ENCODE measurements at places on chromosomes 3 and 15.

DNA sequence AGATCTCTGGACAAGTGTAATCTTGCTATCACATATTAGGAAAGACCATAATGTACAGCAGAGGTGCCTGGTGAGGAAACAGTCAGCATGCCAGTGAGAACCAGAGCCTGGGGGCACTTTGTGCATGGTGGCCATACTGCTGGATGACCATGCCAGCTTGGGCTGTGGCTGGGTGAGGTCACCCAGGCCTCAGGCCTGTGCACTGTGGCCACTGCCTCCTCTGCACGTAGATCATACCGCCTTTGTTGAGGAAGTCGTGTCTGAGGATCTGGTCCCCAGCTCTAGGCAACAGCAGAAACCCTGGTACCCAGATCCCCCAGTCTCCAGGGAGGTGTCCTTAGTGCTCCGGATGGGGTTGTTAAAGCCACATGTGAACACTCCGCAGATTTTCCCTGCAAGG is 38.9 kb downstream of the ZNF710 start:
- DNase-seq, result no peak

DNA sequence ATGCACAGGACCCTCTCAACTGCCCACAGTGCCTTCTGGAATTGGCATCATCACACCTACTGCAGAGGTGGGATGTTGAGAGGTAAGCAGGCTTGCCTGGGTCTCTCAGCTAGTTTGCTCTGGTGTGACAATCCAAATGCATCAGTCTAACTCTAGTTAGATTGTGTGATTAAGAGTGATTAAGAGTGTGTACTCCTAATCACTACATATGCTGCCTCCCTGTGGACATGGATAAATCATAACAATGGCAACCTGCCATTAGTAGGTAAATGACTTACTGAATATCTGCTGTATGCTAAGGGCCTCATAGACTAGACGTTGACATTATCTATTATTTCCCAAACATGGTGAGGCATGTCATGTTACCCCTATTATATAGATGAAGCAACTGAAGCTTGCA is 342.1 kb downstream of the OCA2 start:
- DNase-seq, result no peak

GRCh38 chr15:57735431-57735830 is 28.9 kb downstream of the POLR2M start:
- no peak for DNase-seq

GRCh38 chr3:56725175-56725574 is 42.1 kb upstream of the TASOR start:
- DNase-seq, result peak; percentile 28

DNA sequence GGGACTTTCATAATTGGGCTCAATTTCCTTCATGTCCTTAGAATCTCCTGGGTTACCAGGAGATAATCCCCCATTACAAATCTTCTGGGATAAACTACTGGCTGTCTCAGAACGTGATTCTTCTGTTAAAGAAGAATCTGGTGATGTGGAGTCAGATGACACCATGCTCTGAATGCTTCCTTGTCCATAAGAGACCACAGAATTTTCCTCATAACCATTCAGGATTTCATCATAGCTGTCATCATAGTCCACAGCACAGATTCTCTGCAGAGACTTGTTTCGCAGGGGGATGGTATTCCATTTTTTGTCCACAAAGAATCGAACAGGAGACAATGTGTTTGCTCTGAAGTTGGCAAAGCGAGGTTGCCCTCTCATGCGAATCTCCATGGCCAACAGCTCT is 109.8 kb upstream of the TSPAN3 start:
- DNase-seq, result no peak

DNA sequence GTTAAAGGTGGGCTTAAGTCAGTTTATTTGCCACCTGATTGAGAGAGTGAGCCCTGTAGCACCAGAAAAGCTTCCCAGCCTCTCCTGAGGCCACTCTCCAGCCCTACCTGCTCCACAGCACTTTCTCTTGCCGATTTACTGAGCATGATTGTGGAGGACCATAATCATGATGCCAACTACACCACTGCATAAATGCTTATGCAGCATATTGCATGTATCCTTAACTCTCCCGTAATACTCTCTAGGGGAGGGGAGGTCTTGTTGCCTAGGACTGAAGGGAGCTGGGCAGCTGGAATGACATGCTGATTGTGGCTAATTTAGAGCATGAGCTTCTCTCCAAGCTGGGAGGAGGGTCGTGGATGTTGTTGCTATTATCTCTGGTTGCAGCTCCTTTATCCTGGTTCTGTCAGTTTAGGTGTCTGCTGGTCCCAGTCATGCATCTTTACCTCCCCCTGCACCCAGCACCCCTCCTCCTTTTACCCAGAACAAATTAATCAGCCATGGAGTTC is 54.3 kb downstream of the GPD1L start:
- DNase-seq, result no peak

- no peak for DNase-seq
Observed at GRCh38 chr15:54659646-54660045, 537.1 kb downstream of the RSL24D1 start.

GRCh38 chr3:163832547-163832946 is 1245.7 kb downstream of the SI start:
- DNase-seq, result no peak

GRCh38 chr3:196757876-196758739 is 18.5 kb downstream of the PAK2 start:
- no peak for DNase-seq

GRCh38 chr15:100726070-100726420 is 123.7 kb downstream of the ASB7 start:
- DNase-seq, result no peak

DNA sequence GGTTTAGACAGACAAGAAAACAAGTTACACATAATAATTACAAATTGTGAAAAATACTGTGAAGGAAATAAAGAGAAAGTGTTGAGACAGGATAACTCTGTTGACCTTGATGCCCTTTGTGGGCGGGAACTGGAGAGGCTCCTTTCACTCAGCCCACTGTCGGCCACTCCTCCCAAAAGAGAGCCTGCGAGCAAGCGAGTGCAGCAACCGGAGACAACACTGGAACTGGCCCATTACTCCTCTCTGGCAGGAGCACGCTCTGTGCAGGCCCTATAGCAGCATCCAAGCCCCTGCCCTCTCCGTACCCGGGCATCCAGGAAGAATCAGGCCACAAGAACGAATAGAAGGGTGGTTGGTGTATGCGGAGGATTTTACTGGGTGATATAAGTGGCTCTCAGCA is 16.2 kb upstream of the DUT start:
- no peak for DNase-seq

DNA sequence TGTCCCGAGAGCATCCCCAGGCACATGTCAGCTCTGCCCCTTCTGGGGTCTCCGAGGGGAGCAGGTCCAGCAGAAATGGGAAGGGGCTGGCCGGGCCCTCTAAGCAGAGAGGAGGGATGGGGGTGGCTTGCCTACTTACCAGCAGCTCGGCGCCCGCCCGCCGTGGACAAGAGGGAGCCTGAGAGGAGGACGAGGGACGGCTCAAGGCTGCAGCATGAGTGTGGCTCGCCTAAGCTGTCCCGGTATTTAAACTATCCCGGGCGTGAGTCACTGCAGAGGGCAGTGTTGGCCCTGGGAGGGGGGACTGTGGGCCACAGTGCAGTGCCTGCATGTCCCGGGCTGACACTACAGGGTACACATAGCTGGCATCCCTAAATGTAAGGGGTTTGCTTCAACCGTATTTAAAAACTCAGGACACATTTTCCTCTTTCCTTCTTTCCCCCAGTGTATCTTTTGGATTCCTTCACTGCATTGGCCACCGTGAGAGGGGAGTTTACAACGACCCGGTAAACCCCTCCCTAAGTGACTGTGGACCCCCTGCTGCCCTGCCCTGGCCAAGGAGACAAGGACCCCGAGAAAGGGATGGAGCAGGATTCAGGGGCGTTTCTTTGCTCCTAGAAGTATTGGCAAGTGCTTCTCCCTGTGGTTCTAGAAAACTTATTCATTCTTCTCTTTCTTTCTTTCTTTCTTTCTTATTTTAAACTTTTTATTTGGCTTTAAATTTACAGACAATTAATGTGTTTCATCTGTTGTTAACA is at the start of gene LRRC15:
LRRC15 (minus strand) TSS at position 222 of the 758 bp plus-strand sequence. CDS start 8,700 bp downstream, outside the sequence.
- no peak for DNase-seq

- no peak for DNase-seq
Observed at GRCh38 chr3:59998058-59998457, 948.2 kb upstream of the CFAP20DC start.

- DNase-seq, result no peak
Observed at GRCh38 chr15:67407786-67408185, 113.1 kb upstream of the C15orf61 start.

GRCh38 chr3:133745981-133746711 is at the start of gene TF:
TSS of gene TF (plus strand) at chr3:133746393. CDS start at chr3:133746441, 48 bp downstream.
- no peak for DNase-seq

- DNase-seq, result no peak
Observed at GRCh38 chr3:37660782-37661181, 200.9 kb upstream of the CTDSPL start.

GRCh38 chr15:35092846-35093245 is 7.8 kb upstream of the NANOGP8 start:
- DNase-seq, result no peak

- DNase-seq, result no peak
Observed at GRCh38 chr3:71156062-71156665, 427.4 kb downstream of the FOXP1 start.

GRCh38 chr3:78846718-78847117 is 921.1 kb downstream of the ROBO1 start:
- DNase-seq, result no peak

DNA sequence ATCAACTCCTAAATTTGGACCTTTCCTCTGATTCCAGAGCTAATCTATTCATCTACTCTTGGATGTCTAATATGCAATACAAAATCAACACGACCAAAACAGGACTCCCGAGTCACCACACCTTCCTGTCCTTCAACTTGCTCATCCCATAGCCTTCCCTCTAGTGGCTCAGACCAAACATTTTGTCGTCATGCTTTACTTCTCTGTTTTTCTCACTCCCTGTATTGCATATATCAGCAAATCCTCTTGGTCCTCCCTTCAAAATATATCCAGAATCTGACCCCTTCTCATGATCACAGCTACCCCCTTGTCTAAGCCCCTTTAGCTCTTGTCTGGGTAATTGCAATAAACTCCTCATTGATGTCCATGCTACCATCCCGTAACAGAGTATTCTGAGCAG is 30.5 kb upstream of the DCP1A start:
- DNase-seq, result no peak

DNA sequence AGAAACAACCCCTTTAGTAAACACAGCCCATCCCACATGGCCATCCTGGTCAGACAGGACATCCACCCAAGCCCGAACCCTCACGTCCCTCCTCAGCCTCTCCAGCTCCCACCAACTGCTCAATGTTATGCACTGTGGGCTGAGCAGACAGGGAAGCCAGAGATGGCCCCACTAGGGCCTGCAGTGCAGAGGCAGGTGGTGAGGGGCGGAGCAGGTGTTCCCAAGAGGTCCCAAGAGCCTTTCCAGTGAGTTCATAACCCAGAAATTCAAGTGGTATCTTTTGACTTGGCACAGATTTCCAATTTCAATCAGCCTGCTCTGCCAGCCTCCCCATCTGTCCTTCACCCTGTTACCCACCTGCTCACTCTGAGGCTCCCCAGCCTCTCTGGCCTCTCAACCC is 130.3 kb downstream of the LIPC start:
- no peak for DNase-seq

DNA sequence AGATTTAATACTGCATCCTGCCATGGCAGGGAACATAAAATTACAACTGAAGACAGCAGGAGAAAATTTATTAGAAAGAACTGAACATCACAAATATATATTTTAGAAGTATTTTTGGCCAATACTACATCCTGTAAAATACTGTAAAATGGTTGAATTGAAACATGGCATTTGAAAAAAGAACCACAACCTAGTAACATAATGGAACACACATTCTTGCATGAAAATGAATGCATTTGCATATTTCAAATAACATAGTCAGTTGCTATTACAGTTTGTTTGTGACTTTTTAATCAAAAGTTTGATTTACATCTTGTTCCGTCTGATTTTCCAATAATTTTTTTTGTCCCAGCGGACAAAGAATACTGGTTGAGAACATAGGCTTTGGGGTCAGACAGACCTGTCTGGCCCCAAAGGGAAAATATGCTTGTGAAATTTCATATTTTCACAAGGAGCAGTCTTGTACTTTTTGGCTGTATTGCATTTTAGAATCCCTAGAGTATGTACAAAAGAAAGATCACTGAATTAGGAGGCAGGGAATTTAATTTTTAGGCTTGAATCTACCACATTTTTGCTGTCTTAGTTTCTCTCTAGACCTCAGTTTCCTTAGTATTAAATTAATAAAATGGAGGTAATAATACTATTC is 268.8 kb downstream of the ADAMTSL3 start:
- no peak for DNase-seq

GRCh38 chr3:122760453-122761271 is 33.0 kb downstream of the HSPBAP1 start:
- no peak for DNase-seq

DNA sequence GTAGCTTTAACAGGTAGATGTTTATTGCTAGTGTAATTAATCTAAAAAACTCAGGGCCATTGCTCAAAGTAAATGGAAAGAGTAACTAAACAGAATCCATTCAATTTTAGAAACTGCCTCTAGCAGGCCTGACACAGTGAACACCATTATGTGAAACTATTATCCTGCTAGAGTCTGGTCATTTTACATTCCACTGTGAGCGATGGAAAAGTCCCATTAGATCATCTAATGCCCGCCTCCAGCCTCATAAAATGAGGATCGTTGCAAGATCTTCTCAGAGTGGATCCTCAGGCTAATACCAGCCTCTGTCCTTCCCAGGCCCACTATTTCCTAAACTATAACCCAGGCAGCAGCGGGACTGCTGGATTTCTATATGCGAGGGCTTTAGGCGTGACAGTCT is 107.7 kb downstream of the WDR76 start:
- no peak for DNase-seq

DNA sequence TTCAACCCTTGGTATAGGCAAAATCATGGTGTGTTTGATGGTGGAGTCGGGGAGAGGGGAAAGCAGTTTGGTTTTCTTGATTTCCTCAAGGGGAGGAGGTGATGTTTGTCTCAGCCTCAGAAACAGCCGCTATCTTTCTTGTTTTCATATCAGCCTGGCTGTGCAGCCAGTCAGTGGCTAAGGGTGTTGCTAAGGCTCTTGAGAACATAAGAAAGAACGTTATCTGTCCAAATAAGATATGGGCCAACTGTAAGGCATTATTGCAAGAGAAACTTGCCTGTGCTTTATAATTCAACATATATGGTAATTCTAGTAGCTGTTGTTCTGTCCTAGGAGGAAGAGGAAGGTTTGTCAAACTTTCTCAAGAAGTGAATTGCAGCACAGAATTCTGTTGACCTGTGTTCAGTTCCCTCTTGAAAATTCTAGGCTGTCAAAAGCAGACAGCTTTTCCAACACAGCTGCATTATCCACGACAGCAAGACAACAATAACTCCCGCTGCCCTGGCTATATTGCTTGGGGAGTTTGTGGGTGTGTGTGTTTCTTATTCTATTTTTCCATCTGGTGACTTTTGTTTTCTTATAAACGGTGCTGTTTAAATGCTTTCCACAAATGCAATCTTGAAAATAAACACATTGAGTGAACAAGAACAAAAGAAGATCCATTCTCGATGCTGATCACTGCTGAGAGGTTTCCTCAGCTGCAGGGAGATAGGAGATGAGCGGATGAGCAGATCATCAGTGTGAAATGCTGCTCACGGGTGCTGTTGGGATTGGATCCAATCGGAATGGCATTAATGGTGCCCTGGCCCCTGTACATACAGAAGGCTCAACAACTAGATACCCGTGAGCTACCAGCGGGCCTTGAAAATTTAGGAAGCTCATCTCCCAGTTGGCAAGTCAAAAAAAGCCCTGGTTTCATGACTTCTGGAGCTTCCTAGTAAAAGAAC is 90.8 kb upstream of the TNFAIP8L3 start:
- no peak for DNase-seq
